ENCODE measurements at places on chromosomes 11 and 22.

- no peak for DNase-seq
These were observed 56.4 kb downstream of the ANO1 start for GRCh38 chr11:70134490-70134889.

DNA sequence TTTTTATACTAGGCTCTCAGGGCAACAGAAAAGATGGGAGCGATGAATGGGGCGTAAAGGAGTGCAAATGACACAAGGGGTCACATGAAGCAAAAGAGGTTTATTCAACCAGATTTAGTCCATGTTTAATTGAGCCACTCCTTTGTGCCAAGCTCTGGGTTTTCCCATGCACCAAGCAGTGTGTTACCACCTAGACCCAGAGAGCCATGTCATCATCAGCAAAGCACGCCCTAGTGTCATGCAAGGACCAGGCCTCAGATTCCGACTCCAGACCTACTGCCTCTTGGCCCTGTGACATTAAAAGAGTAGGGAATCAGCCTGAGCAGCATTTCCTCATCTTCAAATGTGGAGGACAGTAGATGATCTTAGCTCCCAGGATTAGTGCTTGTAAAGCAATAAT, 1.1 kb upstream of the IGLL5 start:
- no peak for DNase-seq

DNA sequence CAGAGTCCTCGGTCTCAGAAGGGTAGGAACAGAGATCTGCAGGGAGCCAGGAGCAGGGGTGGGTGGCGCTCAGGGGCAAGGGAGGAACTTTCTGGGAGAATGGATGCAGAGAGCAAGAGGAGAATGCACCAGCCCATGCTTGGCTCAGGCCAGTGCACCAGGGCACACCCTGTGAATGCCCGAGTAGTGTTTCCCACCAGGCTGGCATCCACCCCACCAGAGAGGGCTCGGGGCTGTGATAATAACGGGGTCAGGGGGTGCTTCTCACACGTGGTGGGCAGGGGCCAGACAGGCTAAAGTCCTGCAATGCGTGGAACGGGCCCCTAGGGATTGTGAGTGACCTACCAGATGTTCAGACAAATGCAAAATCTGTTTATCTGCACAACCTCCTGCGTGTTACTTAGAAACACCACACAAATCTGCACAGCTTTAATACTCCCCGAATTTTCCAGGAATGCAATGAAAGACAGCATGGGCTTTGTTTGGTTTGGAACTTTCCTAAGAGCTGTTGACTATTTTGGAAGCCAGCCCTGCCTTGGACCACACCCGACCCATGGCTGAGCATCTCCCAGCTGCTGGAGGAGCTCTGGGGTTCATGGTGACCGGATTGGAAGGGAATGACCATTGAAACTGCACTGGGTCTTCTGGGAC, 368.3 kb downstream of the SHANK2 start:
- no peak for DNase-seq

DNA sequence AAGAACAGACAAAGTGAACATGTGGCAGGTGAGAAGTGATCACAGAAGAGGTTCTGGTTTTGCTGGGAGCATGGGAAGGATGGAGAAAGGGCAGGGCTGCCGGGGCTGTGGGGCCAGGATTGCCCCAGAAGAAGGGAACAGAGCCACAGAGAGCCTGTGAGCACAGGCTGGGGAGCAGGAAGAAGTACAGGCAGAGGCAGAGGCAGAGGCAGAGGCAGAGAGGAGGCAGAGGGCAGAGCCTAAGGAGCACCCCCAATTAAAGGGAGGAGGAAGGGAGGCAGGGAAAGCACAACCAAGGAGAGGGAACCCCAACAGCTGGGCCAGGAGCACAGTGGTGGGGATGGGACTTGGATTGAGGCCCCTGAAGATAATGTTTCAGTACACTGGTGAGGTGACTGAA, 51.5 kb downstream of the SGSM3 start:
- no peak for DNase-seq

DNA sequence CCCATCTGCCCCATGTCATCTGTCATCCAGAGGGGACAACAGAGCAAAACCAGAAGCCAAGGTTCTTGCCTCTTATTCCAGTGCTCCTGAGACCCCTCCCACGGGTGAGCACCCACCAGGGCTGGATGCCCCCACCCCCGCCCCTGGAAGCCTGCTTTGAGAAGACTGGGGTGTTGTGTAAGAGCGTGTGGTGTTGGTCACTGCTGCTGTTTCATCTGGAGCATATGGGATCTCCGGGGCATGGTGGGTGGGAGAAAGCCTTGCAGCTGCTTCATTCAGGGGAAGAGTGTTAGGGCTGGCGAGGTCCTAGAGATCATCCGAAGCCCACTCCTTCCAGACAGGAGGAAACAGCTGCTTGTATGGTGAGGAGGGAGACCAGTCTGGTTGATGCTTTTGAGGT, 54.1 kb downstream of the CHRDL2 start:
- no peak for DNase-seq

GRCh38 chr11:95229199-95229992, 1.6 kb downstream of the SESN3 start:
- DNase-seq, result no peak

- DNase-seq, result no peak
These were observed 226.6 kb upstream of the TENM4 start for GRCh38 chr11:79667380-79667779.

DNA sequence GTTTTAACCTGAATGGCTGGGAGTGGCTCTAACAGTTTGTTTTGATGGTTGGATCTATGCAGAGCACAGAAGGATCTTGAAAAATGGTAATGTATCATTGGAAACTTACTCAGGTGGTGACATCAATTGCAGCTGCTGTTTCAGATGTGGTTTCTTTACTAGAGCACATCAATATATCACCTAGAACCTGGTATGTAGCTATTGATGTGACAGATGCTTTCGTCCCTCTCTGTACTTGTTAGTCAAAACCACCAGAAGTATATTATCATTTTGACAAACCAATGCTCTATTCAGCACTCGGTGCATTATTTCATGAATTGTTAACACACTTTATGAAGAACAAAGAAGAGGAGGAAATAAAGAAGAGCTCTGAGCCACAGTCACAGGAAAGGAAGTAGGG, 26.6 kb upstream of the SCN3B start:
- DNase-seq, result no peak

DNA sequence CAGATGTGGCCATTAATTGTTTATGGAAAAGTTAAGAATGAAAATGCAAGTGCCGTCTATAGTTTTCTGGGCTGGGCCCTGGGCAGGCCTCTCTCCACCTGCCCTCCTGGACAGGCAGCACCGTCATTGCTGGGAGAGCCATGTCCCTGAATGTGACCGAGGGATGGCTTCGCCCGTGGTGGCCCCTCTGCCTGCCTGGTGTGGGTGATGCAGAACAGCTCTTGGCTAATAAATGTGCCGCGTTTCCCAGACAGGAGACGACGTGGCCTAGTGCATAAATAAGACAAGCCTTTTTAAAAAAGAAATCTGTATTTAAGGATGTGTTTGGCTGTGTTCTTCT, 407.3 kb downstream of the TBC1D22A start:
- no peak for DNase-seq

GRCh38 chr11:68122936-68123539, 1.9 kb upstream of the CHKA start:
- no peak for DNase-seq

DNA sequence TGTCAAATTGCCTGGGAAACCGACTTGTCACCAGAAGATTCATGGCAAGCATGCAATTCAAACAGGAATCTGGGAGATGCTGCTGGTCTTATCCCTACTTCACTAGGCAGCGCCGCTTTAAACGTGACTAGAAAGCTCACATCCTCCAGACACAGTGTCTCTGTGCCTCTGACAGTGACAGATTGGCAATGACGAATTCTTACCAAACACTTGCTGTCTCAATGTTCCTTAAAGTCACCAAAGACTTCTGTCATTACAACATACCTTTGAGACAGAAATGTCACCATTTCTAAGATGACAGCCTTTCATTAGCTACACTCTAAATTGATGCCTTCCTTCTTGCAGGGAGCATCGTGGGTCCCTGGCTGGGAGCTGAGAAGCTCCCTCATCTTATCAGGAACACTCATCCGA, 197.8 kb downstream of the CWF19L2 start:
- DNase-seq, result no peak

GRCh38 chr22:30305906-30306626, 16.8 kb upstream of the CASTOR1 start:
- DNase-seq, result no peak

DNA sequence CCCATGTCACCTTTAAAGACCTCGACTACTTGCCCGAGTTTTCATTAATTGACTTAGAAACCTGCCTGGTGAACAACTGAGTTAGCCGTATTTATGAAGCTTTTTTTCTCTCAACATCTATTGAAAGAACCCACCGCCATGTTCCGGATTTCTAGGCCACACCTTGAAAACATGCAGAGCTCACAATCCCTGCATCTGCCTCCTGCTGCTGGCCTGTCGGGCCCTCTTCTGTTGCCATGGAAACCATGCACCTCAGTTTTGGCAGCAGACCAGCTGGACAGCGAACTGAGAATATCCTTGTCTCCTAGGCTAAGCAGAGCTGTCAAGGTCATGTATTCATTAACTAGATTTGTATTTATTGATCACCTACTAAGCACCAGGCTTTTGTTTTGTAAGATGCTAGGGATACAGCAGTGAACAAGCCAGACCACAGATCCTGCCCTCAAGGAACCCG, 4.3 kb upstream of the PATZ1 start:
- no peak for DNase-seq

- no peak for DNase-seq
These were observed 4786.8 kb upstream of the OR11H1 start for GRCh38 chr22:10741210-10741609.

- DNase-seq, result no peak
These were observed 62.6 kb upstream of the RASD2 start for GRCh38 chr22:35477911-35478582.

GRCh38 chr11:59158206-59159068, 13.5 kb upstream of the DTX4 start:
- DNase-seq, result peak; percentile 43

DNA sequence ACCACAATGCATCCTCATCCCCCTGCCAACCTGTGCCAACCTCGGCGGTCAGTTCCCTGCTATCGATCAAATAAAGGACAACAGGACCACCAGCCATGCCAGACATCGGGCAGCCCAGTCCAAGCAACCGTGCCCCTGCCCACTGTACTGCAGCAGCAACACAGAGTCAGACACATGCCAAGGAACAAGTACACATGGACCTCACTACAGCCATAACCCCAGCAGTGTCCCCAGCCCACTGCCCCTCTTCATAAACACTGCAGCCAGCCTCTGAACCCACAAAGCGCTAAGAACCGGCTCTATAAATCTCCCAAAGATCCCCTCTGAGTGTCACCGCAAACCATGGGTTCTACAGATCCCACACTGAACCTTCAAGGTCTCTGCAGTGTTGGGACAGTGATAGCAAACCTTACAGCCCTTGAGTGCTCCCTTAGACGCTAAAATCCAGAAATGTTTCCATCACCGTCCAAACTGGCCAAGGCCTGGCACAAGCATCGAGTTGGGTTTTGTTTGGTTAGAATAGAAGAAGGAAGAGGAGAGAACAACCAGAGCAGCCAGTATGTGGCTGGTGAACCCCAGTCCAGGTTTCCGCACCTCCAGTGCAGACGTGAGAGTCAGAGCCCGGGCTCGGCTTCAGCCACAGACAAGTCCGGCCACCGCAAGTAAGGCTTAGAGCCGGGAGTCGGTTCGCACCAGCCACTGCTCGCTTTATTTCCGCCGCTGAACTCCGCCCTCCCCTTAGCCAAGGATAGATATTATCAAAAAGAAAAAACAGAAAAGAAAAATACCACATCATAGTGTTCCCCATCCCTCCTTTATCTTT, 7.9 kb downstream of the PAX6 start:
- DNase-seq, result no peak

- DNase-seq, result no peak
These were observed 252.0 kb downstream of the CTTN start for GRCh38 chr11:70650075-70650909.

DNA sequence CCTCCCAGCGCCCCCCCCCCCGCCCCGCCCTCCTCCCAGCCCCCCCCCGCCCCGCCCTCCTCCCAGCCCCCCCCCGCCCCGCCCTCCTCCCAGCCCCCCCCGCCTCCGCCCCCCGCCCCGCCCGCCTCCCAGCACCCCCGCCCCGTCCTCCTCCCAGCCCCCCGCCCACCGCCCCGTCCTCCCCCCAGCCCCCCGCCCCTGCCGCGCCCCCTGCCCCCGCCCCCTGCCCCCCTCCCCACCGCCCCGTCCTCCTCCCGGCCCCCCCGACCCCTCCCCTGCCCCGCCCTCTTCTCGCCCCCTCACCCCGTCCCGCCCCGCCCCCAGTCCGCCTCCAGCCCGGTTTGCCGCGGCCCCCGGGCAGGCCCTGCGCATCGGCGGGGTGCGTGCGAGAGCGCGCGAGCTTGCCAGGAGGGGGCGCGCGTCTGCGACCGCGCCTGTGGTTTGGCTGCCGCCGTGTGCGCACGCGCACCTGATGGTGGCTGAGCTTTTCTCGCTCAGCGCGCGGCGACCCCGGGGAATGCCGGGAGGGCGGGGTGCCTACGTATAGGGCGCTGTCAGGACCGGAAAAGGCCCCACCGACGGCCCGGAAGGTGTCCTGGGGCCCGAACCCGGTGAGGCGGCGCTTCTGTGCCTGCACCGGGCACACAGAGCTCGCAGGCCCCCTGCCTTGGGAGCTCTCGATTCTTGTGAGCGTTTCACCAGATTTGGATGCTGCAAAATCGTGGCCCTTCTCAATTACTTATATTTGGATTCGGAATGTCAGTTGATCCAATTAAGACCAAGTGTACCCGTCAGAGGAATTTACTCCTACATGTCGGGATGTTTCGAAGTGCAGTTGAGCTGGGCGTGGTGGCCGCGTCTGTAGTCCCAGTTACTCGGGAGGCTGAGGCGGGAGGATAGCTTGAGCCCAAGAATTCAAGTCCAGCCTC, 501 bp upstream of the TTLL12 start:
- peak; percentile 93 for DNase-seq

GRCh38 chr22:32123657-32124056, 35.4 kb downstream of the C22orf42 start:
- no peak for DNase-seq

DNA sequence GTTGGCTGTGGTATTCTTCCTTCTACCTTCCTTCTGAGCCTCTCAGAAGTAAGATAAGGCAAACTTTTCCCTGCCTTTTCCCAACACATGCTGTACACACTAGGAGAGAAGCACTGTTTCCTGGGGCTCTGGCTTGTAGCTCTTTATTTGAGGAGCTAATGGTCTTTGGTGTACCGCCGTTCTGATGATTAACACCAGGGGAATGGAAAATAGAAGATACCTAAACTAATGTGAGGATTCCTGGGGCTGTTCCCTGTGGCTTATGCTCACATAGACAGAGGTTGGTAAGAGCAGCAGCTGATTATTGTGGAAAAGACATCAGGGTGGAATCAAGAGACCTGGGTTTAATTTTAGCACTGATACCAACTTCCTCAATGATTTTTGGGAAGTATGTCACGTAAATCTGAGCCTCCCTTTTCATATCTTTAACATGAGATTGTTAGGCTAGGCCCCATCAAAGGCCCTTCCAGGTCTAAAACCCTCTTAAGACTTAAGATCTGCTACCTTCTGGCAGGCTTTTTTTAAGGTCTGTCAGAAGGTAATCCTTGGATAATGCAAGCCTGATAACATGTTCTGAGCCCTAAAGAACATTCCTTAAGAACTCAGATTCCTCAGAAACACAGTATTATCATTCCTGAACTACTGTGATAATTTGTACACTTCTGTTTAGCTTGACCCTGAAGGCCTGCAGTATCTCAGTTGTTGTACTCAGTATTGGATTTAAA, 24.8 kb upstream of the RCE1 start:
- no peak for DNase-seq

Measured in activated CD4-positive, alpha-beta T cell treated with anti-CD3 and anti-CD28 coated beads for 24 hours (primary cell).